ENCODE measurements at places on chromosomes 2 and 18. TPM values are rescaled to one million over a fixed set of nuclear protein-coding genes. Genes with fewer than 3 reads are reported as not detected.

DNA sequence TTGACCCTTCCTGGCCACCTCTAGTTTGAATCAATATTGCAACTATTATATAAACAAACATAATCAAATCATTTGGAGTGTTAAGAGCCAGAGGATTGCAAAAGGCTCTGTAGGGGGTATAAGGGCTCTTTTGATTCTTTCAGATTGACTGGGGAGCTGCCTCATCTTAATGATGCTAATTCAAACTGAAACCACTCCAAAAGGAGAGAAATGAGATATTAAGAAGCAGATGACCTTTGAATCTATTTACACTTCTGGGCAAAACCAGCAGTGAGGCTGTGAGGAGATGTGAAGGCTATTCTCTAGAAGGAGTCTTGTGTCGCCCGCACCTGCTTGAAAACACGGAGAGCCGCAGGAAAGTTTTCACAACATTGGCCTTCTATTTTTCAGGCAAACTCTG lies 311.2 kb upstream of the CRIM1 start:
- DNase-seq: no peak

Gene GKN1
- not detected for total RNA-seq

Gene DCDC2C
- 0.27 TPM for total RNA-seq

GRCh38 chr2:190655113-190655512 lies 6.2 kb downstream of the NAB1 start:
- DNase-seq: no peak

Gene CD207
- 0.78 TPM for total RNA-seq

GRCh38 chr2:10076511-10076910 lies 3.7 kb downstream of the CYS1 start:
- DNase-seq: no peak

DNA sequence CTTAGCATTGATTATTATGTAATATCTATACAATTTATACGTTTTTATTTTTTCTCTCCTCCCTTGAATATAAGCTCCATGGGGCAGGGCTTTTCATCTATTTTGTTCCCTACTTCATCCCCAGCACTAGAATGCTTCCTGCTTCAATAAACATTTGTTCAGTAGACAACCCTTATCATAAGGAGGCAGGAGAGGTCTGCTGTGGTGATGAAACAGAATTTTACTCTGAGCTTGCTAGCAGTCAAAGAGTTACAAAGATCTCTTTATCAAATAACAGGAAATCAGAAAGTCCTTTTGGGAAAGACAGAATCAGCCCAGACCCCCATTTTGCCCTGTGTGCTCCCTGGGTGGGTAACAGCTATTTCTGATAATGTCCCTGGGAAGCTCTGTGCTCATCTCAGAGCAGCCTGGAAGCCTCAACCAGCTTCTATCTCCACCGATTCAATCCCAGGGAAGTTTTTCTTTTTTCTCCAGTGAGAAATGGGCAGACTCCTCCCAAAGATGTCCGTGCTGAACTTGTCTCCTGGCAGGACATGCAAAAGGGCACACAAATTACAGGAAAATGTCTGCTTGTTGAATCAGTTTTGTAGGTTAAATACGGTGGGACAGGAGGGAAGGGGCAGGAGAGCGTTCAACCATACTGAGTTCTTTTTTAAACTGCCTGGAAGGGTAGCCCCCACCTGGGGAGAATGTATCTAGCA lies 84.7 kb upstream of the PKDCC start:
- no peak for DNase-seq

Gene CLEC4F
- not detected for total RNA-seq

DNA sequence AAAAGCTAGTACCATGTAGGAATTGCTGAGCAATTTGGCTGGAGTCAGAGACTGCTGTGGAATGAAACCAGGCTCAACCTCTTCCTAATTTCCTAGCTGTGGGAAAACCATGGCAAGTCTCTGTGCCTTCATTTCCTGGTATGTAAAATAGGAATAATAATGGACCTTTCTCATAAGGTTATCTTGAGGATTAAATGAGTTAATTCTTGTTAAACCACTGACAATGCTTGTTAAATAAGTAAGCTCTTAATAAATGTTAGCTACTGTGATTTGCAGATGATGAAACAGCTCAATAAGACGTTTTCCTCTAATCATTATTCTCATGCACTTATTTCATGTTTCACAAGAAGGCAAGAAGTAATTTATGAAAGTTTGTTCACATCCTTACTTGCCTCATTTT lies 346.7 kb downstream of the RND3 start:
- DNase-seq: no peak

GRCh38 chr2:176175709-176176607 lies 12.5 kb upstream of the HOXD1 start:
- DNase-seq: no peak

DNA sequence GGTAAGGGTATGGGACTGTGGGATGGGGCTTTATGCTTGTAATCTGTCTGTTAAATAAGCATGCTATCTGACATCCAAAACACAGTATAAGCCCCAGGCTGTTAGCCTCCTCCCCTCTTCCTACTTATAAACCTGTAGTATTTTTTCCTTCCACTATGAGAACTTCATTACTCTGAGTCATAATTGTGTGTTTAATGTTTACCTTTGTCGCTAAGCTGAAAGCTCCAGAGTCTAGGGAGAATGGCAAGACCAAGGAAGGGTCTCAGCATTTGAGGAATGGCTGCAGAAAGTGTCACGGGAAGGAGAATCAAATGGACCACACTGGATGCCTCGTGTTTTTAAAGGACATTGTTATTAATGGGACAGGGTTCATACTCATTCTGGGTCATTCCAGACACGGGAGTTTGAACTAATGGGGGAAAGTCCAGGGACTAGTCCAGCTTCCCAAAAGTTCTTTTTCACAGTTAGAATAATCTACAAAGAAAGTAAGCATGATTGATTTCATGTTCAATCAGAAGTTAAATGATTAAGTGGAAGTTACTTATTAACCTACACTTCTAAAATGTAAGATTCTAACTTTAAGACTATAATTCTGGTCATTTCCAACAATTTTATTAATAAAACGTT lies 292.2 kb downstream of the AFF3 start:
- no peak for DNase-seq

- DNase-seq: no peak
These were observed 32.3 kb downstream of the ST6GAL2 start for GRCh38 chr2:106853631-106854030.

Data from aorta (tissue), 5 donors.